Stimulated activated CD8-positive, alpha-beta memory T cell treated with anti-CD3 and anti-CD28 coated beads, Interleukin-4, amount 100 ng/mL, for 1 hour (primary cell): ENCODE measurements at places on chromosomes 5 and 9.

DNA sequence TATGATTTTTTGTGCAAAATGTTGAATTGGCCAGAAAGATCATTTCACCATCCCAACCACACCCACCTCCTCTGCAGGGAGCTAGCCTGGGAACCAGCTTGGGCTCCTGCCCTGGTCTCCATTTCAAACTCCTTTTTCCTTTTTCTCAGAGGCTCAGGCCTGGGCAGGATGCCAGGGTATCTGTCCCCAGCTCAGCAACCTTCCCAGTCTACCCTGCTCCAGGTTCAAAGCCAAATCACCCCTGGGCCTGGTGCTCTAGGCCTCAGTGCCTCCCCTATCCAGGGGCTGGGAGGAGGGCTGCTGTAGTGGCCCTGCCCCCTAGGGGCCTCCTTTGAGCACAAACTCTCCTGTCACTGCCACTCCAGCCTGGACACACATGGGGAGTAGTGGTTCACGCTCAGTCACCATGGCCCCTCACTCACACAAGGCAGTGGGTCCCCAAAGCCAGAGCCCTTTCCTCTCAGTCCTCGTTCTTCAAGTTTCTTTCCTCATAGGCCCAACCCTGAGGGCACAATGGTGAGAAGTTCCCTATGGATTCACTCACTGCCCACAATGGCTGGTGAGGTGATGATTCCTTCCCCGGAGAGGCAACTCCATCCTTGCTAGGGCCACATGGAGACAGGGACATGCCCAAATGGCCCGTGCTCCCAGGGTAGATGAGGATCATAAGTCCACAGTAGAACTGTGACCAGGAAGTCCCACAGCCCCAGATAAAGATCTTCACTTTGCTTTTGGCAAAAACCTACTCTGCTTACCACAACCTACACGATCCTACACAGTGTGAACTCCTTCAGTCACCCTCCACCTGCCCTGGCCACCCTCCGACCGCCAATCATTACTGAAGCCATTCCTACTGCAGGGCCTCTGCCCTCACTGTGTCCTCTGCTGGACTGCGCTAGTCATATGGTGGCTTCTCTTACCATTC, 1.6 kb upstream of the ST6GALNAC4 start:
- DNase-seq, result no peak

- DNase-seq, result no peak
Measured at GRCh38 chr9:70222354-70222753, 36.4 kb upstream of the SMC5 start.

DNA sequence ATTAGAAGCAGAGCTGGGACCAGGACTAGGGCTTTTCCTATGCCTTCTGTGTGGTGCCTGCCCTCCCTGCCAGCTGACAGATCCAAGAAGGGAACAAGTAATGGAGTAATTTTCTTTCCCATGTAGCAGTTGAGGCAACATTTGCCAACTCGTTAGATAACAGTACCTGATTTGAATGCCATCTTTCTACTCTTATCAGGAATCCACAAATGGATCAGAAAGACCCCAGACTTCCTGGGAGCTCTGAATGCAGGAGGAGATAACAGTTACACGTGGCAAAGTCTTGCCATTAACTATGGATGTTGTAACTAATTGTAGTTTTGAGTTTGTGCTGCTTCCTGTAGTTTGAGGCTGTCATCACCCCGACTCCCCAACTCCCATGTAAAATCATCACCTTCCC, 39.2 kb downstream of the RCL1 start:
- no peak for DNase-seq

- no peak for DNase-seq
Measured at GRCh38 chr9:137520614-137521404, 29.4 kb downstream of the PNPLA7 start.

- no peak for DNase-seq
Measured at GRCh38 chr9:18921366-18922075, 111.5 kb downstream of the SAXO1 start.

DNA sequence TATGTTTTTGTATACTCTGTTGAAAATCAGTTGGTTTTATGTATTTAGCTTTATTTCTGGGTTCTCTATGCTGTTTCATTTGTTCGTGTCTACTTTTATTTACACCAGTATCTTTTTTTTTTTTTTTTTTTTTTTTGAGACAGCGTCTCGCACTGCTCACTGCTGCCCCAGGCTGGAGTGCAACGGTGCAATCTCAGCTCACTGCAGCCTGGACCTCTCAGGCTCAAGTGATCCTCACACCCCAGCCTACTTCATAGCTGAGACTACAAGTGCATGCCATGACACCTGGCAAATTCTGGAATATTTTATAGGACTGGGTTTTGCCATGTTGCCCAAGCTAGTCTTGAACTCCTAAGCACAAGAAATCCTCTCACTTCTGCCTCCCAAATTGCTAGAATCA, 869.4 kb upstream of the CDH6 start:
- no peak for DNase-seq

- no peak for DNase-seq
Measured at GRCh38 chr9:33177086-33177485, 9.9 kb upstream of the B4GALT1 start.
